ENCODE measurements at places on chromosomes 5 and 9. TPM values are rescaled to one million over a fixed set of nuclear protein-coding genes. Genes with fewer than 3 reads are reported as not detected.

DNA sequence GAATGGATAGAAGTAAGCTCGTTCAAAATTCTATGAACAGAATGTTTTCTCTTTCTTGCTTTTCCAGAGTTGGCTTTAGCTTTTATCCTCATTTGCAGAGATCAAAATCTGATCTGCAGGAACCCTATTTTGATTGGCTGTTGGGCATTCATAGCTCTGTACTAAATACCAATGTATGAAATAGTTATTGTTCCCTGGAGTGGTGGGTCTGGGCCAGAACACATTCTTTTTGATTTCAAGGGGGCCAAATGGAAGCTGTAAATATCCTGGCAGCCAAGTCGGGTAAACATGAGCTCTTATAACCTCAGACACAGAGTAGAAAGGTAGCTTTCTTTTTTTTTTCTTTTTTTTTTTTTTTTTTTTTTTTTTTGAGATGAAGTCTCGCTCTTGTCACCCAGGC, 241.5 kb downstream of the PDZD2 start:
- no peak for DNase-seq

- DNase-seq: no peak
These were observed 23.8 kb downstream of the POLR1E start for GRCh38 chr9:37509536-37509935.

DNA sequence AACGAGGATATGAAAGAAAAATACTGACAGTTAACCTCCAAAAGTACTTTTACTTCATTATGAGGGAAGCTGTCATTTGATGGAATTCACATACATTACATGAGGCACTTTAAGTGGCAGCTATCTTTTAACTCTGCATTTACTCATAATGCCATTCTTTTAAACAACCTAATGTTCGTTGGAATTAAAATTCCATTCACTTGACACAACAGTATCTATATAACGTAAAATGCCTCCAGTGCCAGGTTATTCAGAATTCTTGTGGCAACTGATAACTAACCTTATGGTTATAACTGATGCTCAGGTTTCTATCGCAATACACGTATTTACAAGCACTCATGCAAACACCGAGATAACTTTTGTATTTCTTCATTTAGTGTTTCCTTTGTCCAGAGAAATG, 376.9 kb upstream of the GRAMD2B start:
- DNase-seq: no peak

DNA sequence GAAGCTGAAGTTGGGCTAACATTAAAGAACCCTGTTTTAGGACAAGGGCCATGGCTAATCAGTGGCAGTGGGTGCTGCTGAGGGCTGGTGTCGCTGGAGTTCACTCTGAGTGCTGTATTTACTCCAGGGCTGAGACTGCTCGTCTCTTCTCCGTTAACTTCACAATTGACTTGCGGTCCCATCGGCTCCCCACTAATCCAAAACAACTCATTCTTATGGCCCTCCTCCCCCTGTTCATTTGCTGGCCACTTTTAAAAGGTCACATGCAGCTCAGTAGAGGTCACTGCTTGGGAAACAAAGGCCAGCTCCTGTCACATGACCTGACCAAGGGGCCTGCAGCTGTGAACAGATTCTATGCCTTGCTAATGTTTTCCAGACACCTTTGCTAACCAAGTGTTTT, 38.4 kb downstream of the PTCH1 start:
- no peak for DNase-seq

DNA sequence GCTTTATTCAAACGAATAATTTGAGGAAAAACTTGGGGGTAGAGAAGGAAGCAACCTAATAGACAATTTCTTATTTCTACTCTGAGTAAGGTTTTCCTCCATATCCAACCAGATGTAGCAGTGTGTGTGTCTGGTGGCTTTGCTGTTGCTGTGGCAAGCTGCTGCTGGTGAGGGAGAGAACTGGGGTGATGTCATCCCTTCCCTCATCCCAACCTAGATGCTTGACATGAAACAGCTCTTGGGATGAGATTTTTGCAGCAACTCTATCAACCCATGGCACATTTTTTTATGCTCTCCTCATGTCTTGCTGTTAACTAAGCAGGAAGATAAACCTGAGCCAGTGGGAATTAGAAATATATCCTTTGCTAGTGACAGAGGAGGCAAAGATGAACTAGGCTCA, 135.8 kb downstream of the PCSK1 start:
- DNase-seq: no peak

DNA sequence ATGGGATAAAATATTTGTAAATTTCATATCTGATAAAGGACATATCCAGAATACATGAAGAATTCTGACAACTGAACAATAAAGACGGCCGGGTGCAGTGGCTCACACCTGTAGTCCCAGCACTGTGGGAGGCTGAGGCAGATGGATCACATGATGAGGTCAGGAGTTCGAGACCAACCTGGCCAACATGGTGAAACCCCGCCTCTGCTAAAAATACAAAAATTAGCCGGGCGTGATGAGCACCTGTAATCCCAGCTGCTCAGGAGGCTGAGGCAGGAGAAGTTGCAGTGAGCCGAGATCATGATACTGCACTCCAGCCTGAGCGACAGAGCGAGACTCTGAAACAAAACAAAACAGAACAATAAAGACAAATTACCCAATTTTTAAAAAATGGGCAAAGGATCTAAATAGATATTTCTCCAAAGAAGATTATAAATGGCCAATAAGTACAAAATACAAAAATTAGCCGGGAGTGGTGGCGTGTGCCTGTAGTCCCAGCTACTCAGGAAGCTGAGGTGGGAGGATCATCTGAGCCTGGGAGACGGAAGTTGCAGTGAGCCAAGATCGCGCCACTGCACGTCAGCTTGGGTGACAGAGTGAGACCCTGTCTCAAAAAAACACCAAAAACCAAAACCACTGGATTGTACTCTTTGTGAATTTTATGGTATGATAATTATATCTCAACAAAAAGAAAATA, 9.6 kb upstream of the NSD1 start:
- DNase-seq: no peak

Gene CDC20B
- not detected for total RNA-seq

GRCh38 chr5:10145923-10146401, 103.7 kb downstream of the ATPSCKMT start:
- no peak for DNase-seq

DNA sequence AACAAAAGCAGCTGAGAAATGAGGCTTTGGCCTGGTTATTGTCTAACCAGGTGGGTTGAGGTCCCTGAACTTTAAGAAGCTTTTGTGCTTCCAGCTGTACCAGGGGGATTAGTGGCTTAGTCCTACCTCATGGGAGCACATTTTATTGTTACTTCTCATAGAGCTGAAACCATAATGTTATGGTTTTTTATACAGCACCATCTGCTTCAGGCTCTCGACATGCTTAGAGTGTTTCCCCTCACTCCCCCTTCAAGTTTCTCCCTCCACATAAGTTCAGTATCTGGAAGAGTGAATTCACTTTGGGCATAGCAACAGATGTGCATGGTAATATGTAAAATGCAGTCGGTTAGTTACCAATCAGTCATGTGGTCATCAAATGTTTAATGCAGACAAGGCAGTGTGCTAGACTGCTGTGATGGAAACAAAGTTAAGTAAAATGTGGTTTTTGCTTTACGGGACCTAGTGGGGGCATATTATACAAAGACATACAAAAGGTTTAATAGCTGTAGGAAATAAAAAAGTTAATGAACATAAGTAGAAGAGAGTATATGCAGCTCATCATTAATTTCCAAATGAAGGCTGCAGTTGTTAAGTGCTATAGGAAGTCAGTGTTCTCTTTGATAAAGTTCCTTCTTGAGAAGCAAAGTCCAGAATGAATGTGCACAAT, 95.9 kb upstream of the SPRY4 start:
- DNase-seq: no peak

- no peak for DNase-seq
These were observed 518.7 kb downstream of the LRRC70 start for GRCh38 chr5:63097286-63097685.

DNA sequence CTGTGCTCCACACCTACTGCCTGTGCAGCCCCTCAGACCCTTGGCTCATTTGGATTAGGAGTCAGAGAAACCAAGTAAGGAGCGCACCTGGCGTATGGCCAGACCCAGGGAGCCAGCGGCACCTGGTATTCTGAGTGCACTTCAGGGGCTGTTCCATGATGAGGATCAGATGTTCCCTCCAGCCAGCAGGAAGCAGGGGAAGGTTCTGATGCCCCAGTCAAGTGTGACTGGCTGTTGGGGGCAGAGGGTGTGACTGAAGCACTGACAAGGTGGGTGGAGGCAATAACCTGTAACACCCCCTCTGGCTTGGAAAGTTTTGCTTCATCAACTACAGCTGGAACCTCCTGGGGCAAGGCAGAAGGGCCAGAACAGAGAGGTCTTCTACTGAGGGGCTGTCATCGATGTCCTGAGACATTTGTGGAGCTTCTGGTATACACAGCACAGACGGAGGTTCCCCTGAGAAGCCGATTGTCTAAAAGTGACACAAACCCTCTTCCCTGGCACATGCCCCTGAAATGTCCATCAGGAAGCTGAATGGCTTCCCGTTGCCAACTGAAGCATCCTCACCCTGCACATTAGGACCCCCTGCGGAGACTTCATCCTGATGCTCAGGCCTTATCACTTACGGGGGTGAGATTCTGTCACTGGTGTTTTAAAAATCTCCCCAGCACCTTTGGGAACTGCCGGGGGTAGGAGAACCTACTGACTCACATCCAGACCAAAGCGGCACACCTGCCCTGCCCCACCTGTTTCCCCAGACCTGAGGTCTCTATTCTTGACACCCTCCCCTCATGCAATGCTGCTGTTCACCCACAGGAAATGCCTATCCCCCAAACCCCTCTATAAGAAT, 21.1 kb downstream of the TRAF1 start:
- DNase-seq: no peak

Gene C5orf34
- 0.34 TPM for total RNA-seq

Gene PCDHGA6
- total RNA-seq: 2.2 TPM

Gene ECSCR
- 4.3 TPM for total RNA-seq

DNA sequence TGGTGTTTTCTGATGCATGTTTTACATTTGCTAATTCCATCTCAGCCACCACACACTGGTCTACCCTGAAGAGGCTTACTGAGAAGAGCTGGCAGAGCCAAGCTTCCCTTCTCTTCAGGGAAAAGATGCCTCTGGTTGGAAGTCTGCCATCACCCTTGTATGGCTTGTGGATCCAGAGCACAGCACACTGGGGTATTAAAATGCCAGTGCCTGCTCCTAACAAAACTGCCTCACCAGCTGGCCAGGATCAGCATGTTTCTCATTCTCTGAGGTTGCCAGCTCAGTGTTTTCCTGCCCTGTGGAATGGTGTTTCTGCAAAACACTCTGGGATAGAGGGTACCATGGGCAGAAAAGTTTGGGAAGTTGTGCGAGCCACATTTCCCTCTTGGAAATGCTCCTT, 31.6 kb upstream of the ZNF618 start:
- no peak for DNase-seq

DNA sequence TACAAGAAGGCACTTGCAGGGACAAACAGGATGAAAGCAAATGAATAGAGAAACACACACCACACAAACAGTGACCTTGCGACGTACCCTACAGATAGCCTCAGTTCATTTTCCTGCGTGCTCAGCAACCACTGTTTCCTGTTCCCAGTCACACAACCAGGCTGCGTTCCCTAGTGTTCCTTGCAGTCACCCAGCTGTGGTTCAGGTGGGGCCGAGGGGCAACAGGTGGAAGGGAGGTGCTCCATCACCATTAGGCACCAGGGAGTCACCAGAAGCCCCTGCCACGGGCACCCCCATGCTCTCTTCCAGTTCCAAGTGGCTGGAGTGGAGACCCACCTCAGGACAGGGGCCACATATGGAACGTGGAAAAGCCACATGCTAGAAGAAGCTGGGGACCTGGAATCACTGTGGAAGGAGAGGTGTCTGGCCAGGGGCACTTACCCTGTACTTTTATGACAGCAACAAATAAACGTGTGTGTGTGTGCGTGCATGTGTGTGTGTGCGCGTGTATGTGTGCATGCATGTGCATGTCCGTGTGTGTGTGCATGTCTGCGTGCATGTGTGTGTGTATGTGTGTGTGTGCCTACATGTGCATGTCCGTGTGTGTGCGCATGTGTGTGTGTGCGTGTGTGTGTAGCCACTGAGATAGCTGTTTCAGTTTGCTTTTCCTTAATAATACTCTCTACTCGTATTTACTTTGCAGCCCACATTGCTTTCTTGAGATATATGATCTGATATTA, 18.8 kb upstream of the FCN2 start:
- DNase-seq: no peak

Gene ELL2
- total RNA-seq: 73.5 TPM

DNA sequence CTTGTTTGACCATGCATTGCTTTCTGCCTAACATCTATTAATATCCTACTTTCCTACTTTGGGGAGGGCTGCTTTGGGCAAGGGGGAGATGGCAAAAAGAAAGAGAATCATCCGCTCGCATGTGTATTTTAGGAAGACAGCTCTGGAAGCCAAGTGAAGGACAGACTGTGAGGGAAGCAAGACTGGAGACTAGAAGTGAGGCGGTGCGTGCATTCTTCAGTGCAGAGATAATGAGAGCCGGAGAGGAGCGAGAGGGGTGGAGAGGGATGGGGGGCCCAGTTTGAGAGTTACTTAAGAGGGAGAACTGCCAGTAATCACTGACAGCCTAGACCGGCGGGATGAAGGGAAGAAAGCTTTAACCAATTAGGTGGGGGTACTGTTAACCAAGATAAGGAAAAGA, 151.7 kb upstream of the RAPGEF1 start:
- no peak for DNase-seq

Gene ANKRD20A1
- 2.1 TPM for total RNA-seq

GRCh38 chr5:107376546-107377276, 294.0 kb downstream of the EFNA5 start:
- no peak for DNase-seq

Measured in pancreas (tissue), 10 donors.